Upper lobe of left lung (tissue), 6 donors: ENCODE measurements at places on chromosomes 11 and 22. TPM values are rescaled to one million over a fixed set of nuclear protein-coding genes. Genes with fewer than 3 reads are reported as not detected.

PLEKHA7 gene
- 27.5 TPM for total RNA-seq

DENND6B gene
- 16.1 TPM for total RNA-seq

NLRP6 gene
- 1.3 TPM for total RNA-seq

FLRT1 gene
- not detected for total RNA-seq

SYCE3 gene
- not detected for total RNA-seq

PKNOX2 gene
- total RNA-seq = 15.5 TPM

DNA sequence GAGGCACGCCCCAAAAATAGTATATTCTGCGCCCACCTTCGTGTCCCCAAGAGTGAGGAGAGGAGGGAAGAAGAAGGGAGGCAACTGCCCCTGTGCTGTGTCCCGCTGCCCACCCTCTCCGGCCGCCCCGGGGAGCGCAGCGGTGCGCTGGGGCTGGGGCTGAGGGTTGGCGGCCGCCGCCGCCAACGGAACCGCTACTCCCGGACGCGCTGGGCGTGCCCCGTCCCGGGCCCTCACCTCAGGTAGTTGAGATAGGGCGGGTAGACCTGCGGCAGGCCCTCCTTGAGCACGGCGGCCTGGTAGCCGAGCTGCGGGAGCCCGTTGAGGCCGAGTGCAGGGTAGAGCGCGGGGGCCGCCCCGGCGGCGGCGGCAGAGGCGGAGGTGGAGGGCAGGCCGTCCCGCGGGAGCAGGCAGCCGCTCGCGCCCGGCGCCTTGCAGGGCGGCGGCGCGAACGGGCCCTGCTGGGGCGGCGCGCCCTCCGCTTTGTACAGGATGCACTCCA is 2.4 kb downstream of the PGR start:
- DNase-seq = peak; percentile 23
- H3K4me3 ChIP-seq = peak overlapping the region; percentile 43
- no peaks in the 10 kb centered on the region for H3K36me3 ChIP-seq
- peaks cover 10% of the 10 kb centered on the region for H3K4me1 ChIP-seq
- peak overlapping the region; percentile 57 for H3K27ac ChIP-seq

- H3K27ac ChIP-seq = no peak overlapping the region
- no peak overlapping the region for H3K4me3 ChIP-seq
- no peaks in the 10 kb centered on the region for H3K4me1 ChIP-seq
These were observed 25.0 kb upstream of the TMPRSS5 start for GRCh38 chr11:113730887-113731726.

GRCh38 chr22:30301995-30302809 is 12.9 kb upstream of the CASTOR1 start:
- peaks cover 51% of the 10 kb centered on the region for H3K36me3 ChIP-seq
- DNase-seq = no peak
- peak overlapping the region; percentile 87 for H3K27ac ChIP-seq
- H3K4me1 ChIP-seq = peaks cover 89% of the 10 kb centered on the region
- H3K4me3 ChIP-seq = no peak overlapping the region
